ENCODE measurements at places on chromosomes 5 and 9.

- DNase-seq, result no peak
These were observed 129.8 kb downstream of the TMEM174 start for GRCh38 chr5:73302797-73303147.

DNA sequence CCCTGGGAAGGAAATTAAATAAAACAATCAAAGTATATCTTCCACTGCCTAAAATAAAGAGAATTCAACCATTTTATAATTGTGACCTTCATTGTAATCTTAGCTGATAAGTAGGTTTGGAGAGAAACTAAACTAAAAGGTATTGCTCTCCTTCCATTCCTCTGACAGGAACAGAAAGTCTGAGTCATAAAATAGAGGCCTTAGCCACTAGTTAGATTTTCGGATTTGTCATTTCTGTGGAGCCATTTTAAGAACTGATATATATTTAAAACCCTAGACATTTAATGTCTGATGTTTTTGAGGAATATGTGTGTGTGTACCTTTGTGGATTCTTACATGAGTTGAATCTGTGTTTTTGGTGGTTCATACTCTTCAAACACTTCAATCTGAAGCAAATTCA lies 11.8 kb upstream of the TMC1 start:
- no peak for DNase-seq

GRCh38 chr5:168992016-168992415 lies 308.9 kb downstream of the SLIT3 start:
- DNase-seq, result no peak

- DNase-seq, result no peak
These were observed 2144.3 kb upstream of the C9orf72 start for GRCh38 chr9:29717631-29718030.

DNA sequence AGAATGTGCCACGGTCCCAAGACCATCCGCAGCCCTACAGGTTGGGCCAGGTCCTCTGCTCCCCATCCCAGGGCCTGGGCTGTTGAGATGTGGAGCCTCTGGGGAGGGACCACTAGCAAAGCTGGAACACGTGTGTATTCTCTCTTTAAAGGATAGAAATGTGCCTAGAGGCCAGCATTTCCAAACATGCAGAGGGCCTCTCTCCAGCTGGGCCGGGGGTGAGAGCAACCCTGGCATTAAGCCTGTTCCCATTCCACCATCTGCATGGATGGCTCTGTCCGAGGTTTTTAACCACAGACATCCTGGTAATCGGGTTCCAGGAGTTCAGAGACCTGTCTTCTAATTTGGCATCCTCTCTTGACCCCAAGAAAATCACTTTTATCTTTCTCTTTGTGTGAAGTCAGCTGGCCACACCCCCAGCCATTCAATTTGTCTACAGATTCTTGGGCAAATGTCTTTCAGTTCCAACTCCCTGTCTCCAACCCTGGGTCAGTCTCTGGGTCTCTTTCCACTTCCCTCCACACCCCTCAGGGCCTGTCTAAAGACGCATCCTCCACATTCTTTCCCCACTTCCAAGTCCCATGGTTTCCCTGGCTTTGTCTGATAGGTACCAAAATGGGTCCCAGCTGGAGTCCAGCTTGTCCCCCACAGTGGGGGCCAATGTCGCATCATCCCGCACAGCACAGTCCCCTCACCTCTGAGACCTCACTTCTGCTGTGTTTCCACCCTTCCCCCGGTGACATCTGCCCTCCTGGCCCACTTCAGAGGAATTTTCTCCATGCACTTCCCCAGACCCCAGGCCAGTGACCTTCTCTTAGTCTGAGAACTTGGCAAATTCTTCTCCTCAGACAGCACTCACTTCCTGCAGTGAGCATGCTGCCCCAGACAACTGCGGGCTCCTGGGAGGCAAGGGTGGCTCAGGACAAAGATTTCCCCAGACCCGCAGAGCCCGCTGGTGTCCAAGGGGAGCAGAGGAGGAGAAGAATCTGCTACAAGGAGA lies 56.8 kb downstream of the PTPDC1 start:
- DNase-seq, result no peak

GRCh38 chr5:78903861-78904260 lies 81.2 kb downstream of the ARSB start:
- DNase-seq, result no peak

DNA sequence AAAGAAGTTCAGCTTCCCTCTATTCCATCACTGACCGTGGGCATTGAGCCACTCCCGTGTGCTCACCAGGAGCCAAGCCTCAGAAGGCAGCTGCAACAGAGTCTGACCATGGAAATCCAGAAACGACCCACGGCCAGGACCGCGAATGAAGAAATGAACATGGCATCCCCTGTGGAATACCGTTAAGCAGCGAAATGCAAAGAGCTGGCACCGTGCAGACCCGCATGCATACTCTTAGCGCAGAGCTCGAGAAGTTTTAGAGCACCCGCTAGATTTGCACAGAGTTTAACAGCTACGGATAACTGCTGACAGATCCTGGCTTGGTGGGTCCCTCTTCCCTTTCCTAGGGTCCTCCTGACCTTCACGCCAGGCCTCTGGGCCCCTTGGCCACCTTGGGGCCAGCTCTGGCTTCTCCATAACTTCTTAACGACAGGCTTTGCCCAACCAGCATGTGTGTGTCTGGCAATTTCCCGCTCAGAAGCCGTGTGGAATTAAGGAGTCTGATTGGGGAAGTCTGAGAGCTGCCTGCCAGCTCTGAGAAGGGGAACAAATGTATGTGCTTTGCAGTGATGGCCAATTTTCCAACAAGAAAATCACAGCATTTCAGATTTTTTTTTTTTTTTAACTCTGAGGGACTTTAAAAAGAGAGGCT lies 75.3 kb upstream of the COL5A1 start:
- no peak for DNase-seq

- no peak for DNase-seq
These were observed 63.7 kb upstream of the IFNK start for GRCh38 chr9:27460226-27461023.

GRCh38 chr5:168313596-168314204 lies 22.3 kb downstream of the WWC1 start:
- DNase-seq, result no peak

DNA sequence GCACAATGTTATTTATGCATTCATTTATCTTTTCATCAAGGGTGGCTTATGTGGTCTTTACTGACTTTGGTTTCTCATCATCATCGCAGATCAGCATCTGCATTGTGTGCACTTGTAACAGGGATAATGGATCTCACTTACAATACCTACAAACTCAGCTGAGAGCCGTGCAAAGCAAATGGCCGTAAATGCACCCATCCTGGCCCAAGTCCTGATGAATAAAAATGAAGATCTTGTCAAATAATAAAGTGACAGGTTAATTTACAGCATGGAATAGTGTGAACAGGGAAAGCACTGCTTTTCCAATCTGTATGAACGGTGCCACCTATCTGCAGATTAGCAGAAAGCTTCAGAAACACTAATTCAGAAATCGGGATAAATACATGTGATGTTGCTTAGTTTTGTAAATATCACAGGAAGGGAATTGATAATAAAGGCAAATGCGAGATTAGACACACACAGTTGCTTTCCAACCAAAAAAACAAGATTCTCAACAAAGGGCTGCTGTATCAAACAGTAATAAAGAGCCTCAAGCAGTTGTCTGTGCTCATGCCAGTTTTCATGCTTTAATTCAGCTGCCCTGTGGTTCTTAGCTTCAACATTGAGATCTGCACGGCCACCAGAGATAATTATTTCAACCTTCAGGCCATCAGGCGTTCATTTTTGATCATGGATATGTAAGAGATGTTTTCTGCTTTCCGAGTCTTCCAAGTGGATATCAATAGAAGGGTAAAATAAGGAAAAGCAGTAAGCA lies 153.4 kb upstream of the POU5F2 start:
- DNase-seq, result no peak

GRCh38 chr9:3517377-3518048 lies 8.3 kb downstream of the RFX3 start:
- no peak for DNase-seq

DNA sequence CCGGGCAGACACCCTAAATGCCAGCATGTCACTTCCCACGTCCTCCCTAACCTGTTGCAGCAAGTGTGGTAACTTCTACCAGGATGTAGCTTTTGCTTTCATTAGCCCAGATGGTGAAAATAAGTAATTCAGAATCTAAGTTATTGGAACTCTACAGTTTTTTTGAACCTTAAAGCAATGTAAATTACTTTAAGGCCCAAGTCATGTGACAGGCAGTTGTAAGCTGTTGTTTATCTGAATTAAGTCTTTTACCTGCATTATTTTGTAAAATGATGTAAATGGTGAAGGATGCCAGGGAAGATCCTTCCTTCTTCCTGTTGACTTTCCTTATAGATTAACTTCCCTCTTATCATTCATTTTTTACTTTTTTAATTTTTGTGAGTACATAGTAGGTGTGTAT lies 670.2 kb downstream of the SEMA5A start:
- no peak for DNase-seq

DNA sequence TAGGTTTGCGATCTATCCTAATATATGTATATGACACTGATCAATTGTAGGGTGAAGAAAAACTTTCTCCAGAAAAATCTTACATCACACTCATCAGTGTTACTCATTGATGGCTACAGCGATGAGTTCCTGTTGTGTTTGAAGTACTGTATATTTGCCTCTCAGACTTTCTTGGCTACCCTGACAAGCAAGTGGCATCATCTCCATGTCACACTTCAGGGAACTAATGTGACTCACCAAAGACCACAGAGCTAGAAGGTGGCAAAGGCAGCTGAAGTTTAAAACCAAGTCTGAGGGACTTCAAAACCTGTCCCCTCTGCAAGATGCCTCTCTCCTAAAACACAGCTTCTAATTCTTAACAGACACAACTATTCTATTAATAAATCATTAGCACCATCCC lies 451.4 kb downstream of the CTNND2 start:
- DNase-seq, result no peak

DNA sequence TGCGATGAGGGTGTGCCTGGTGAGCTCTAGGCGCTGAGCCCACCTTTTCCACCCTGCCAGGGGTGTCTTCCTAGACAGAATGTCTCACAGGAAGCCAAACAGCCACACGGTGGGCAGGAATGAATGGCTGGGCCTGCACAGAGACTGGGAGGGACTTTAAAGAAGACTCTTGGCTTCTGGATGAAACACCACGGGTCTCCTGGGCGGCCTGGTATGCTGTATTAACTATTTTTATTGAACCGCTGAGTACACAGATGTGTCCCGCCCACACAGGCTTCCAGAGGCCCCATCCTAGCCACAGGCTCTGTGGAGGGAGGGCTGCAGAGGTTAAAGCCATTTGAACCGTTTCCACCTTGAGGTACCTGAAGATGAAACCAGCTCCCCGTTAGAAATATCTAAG lies 115.2 kb upstream of the CXCL14 start:
- DNase-seq, result no peak

- no peak for DNase-seq
These were observed 7.5 kb upstream of the FAM120AOS start for GRCh38 chr9:93460689-93461413.

- no peak for DNase-seq
These were observed 9.9 kb downstream of the SRP19 start for GRCh38 chr5:112870966-112871365.

DNA sequence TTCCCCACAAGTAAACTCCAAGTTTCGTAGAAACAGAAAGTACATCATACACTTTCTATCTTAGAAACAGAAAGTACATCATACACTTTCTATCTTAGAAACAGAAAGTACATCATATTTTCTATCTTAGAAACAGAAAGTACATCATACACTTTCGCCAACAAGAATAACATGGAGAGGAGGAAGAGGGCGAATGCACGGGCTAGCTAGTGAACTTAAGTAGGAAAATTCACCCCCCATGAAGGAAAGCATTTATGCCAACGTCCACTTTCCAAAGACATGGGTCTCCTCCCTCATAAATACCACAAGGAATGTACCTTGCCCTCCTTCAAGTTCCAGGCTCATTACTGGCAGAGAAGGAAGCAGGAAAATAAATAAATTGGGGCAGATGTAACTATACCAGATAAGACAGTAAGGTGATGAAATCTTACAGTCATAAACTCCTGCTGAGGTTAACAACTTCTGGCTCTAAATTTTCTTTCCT lies 64.7 kb downstream of the FRMD3 start:
- no peak for DNase-seq

- no peak for DNase-seq
These were observed 87.7 kb downstream of the VCAN start for GRCh38 chr5:83559118-83559785.

DNA sequence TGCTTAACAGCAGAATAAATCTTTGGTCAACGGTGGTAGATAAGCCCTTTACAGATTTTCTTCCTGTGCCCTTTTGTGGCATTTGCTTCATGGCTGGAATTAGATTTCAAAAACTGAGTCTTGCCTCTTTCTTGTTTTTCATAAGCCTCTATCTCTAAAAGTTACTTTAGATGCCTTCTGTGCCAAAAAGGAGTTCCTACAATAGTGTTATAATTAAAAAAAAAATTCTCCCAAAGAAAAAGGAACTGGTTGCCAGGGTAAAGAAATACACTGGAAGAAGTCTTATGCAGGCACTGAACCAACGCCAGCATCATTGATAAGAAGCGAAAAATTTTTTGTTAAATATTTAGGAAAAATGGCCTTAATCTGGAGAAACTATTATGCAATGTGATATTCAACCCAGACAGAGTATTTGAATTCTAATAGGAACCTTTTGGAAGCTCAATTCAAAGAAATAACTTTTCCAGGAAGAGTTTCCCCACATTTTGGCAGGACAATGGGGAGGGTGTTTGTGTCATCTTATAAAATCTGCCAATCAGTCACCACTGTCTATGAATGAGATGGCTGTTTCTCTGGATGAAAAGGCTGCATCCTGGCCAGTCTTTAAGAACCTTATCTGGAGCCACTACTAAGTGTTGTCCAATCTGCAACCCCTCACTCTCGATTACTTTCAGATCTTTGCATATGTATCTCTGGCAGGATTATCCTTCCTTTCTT lies 608.1 kb downstream of the PDE4D start:
- no peak for DNase-seq

GRCh38 chr5:62342476-62342837 lies 36.5 kb downstream of the KIF2A start:
- no peak for DNase-seq

- no peak for DNase-seq
These were observed 32.9 kb upstream of the IFNK start for GRCh38 chr9:27491154-27491553.

DNA sequence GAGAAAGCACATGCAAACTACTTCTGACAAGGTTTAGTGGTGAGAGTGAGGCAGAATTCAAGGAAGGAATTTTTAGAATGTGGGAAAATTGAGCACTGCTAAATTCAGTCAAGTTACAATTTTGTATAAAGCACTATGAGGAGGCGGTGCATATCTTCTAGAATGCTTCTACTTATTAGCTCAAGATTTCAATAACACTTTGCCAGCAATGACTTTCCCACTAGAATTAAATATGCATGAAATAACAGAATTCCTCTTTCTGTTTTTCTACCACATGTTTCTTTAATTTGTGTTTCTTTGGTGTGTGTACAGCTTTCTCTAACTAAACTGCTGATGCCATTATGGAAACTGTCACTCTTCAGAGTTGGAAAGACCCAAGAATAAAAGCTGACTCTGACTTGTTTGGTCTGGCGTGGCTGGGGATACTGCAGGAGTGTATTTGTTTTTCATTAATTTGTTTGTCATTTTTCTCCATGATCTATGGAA lies 163.5 kb downstream of the ARSB start:
- DNase-seq, result no peak

- no peak for DNase-seq
These were observed 12.6 kb upstream of the FAM163B start for GRCh38 chr9:133621725-133622267.

- DNase-seq, result no peak
These were observed 46.3 kb downstream of the FSTL4 start for GRCh38 chr5:133565993-133566392.

- DNase-seq, result no peak
These were observed 102.0 kb downstream of the STK32A start for GRCh38 chr5:147336876-147337275.

- no peak for DNase-seq
These were observed 64.8 kb upstream of the PLCXD3 start for GRCh38 chr5:41575110-41575779.
